CD4-positive, alpha-beta T cell treated with Interleukin-6 at 100 ng/mL for 8 hours (primary cell): ENCODE measurements at places on chromosomes 3 and 15.

DNA sequence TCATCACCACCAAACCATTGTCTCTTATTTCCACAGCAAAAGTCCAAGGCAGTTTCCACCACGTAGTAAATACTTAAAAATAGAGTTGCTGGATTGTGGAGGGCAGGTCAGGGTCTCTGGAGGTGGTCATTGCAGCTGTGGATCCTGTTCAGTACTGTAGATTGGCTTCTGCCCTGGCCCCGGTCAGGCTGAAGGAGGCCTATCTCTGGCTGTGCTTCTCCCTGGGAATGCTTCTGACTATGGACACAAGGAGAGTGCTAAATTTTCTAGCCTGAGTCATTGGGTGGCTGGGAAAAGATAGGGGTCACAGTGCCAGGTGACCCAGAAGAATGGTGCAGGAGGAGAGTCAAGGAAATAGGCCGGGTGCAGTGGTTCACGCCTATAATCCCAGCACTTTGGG lies 26.3 kb upstream of the GMPPB start:
- no peak for DNase-seq

- no peak for DNase-seq
These were observed 84.6 kb upstream of the COL6A5 start for GRCh38 chr3:130260918-130261317.

DNA sequence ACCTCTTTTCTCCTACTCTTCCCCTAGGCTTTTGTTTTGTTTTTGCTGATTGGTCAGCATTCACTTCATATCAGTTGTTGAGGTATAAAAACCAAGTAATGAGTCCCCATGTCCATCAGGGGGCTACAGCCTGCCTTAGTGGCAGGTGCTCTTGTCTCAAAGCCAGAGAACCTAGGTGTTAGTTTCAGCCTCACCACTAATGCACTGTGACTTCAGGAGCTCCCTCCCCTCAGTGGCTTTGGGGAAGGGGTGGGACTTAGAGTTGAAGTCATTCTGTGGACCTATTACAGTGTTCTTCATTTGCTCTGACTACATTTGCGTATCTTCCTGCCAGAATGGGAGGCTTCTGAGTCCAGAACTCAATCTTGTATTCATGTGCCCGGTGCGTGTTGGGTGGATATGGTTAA lies 41.6 kb downstream of the NR2C2 start:
- DNase-seq: no peak

- no peak for DNase-seq
These were observed 136.8 kb upstream of the UMPS start for GRCh38 chr3:124593442-124593829.

- DNase-seq: peak; percentile 84
These were observed 35.4 kb downstream of the EHD4 start for GRCh38 chr15:41936649-41937567.

- peak; percentile 63 for DNase-seq
These were observed 136.8 kb upstream of the CCDC54 start for GRCh38 chr3:107240183-107241091.

- DNase-seq: no peak
These were observed 26.2 kb downstream of the ZBED2 start for GRCh38 chr3:111568911-111569310.

DNA sequence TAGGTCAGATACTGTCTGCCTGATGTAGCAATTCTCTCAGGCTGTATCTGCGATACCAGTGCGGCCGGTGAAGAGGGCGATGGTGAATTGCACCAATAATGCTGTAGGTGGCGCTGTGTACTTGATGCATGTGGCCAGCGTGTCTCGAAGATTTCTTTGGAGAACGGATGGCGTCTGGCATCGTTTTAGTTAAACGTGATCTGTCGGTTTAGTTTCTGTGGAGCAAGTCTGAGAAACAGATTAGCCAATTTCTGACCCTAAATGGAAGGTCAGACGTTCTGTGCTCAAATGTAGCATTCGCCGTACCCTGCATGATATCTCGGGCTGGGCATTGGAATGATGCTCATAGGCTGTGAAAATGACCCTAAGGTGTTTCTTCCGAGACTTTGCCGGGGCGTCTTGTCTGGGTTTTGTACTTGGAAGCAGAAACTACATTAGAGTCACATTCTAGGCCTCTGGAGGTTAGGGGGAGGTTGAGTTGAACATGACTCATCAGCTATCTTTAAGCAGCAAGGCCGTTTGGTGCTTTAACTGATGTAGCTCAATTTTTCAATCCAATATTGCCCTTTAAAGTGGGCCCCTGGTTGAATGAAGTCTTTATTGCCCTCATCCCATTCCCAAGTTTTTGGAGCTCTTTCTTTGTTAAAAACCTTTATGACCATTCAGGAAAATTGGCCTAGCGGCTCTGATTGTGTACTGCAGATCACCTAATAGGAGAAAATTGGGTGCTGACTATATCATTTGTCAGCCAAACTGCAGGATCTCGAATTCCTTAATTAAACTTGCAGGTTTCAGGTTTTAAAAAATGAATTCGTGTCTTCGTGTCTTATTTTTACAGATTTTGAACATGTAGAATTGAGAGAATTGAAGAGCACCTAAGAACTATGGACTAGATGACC lies 80.0 kb downstream of the SQOR start:
- peak; percentile 24 for DNase-seq

GRCh38 chr15:74776821-74777768 lies 4.8 kb upstream of the CSK start:
- peak; percentile 83 for DNase-seq

- DNase-seq: no peak
These were observed 51.9 kb downstream of the NKIRAS1 start for GRCh38 chr3:23864931-23865330.

DNA sequence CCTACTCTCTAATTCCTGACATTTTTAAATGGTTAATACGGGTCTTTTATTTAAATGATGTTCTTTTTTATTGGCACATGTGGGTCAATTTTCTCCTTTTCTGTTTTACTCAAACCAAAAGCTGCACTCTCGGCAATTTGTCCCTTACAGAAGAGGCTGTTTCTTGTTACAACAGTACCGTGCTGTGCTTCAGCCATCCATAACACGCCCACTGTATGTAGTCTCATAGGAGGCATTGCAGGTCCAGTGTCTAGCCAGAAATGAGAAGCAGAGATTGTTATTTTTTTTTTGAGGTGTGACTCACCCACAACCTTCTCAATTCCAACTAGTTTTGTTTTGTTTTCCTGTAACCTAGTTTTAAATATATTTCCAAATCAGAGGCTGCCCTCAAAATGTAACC lies 164.6 kb downstream of the GMNC start:
- no peak for DNase-seq

- no peak for DNase-seq
These were observed 25.7 kb downstream of the EEFSEC start for GRCh38 chr3:128178782-128179483.

GRCh38 chr3:110779581-110779980 lies 292.0 kb upstream of the NECTIN3 start:
- DNase-seq: no peak

GRCh38 chr15:52804526-52805081 lies 14.5 kb upstream of the ONECUT1 start:
- DNase-seq: no peak

- no peak for DNase-seq
These were observed 950.1 kb downstream of the TBL1XR1 start for GRCh38 chr3:176247191-176247590.

GRCh38 chr3:128012050-128012449 lies 40.2 kb upstream of the SEC61A1 start:
- no peak for DNase-seq
